ENCODE measurements at places on chromosomes 5 and 9.

GRCh38 chr9:104608336-104608735, 2.9 kb upstream of the OR13C2 start:
- no peak for DNase-seq

DNA sequence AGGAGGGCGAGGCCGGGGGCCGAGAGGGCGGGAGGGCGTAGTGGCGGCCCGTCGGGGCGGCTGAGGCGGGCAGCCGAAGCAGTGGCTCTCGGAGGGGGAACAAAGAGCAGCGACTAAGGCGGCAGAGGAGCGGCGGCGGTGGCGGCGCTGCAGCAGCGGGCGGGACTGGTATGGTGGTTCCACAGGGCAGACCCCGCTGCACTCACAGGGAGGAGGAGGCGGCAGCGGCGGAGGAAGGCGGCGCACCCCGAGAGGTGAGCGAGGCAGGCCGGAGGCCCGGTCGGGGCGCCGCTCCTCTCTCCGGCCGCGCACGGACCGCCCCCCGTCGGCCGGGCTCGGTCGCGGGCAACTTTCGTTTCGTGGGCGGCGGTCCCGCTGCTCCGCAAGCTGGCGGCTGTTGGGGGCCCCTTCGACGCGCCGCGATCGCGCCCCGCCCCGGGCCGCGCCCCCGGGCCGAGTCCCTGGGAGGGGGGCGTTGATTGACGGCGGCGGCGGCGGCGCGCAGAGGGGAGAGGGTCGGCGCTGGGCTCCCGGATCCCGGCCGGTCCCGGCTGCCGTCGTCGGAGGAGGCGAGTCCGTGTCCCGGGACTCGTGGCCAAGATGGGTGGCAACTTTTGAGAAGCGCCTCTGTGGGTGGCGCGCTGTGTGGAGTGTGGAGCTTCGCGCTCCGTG, 467 bp downstream of the CNOT6 start:
- no peak for DNase-seq

- no peak for DNase-seq
Observed at GRCh38 chr9:111940697-111941096, 44.1 kb downstream of the UGCG start.

- no peak for DNase-seq
Observed at GRCh38 chr5:10653043-10653442, 89.2 kb downstream of the ANKRD33B start.

DNA sequence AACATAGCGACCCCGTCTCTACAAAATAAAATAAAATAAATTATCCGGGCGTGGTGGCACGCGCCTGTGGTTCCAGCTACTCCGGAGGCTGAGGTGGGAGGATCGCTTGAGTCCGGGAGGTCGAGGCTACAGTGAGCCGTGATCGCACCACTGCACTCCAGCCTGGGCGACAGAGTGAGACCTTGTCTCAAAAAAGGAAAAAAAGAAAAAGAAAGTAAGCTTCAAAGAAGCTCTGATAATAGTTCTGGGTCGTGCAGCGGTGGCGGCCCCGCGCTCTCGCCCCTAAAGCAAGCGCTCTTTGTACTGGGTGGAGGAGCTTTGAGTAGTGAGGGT, 6.8 kb downstream of the TLX3 start:
- no peak for DNase-seq

DNA sequence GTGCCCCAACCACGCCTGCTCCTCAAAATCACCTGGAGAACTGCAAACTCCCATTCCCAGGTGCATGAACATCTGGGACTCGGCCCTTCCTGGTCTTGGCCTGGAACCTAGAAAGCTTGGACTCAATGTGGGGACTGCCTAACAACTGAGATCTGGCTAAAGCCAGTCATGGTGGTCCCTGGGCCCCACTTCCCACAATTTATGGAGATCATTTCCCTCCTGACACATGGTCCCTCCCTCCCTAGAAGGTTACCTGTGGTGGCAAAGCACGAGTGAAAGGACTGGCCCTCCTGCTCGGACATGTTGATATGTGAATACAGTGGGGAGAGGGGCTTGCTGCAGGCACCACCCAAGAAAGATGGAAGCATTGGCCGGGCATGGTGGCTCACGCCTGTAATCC, 18.8 kb downstream of the BICD2 start:
- no peak for DNase-seq

GRCh38 chr5:33059081-33059480, 348.0 kb downstream of the NPR3 start:
- DNase-seq: no peak

GRCh38 chr5:117183326-117183725, 608.7 kb upstream of the SEMA6A start:
- no peak for DNase-seq

DNA sequence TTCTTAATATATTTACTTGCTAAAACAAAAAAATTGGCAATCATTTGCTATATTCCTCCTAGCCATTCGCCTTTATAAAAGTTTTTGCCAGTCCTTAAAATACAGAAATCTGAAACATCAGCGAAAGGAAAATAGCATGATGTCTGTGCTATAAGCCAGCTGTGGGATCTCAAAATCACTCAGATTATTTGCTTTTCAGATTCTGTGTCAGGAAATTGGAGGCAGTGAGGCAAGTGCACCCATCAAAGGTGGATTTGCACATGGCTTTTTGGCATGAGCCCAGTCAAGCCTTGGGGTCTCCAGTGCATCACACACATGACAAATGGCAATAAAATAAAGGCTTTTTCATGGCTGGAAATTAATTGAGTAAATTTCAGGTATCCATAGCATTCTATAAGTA, 196.8 kb upstream of the DAPK1 start:
- DNase-seq: no peak

DNA sequence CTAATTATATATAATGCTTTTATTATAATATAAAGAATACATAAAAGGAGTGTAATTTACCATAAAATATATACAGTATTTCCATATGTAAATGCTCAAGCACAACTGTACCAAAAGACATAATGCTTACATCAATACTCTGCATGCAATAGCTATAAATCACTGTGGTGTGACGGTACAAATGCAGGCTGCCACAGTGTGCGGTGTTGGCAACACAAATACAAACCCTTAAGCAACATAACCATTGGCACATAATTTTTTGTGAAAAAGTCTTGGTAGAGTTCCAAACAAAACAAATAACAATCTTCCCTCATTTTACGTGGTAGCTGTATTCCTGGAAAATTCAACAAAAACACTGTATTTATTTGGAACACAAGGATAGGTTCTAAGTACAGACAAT, 1.9 kb upstream of the SHISAL2B start:
- DNase-seq: no peak

GRCh38 chr5:149228618-149229297, 42.9 kb upstream of the AFAP1L1 start:
- DNase-seq: no peak

DNA sequence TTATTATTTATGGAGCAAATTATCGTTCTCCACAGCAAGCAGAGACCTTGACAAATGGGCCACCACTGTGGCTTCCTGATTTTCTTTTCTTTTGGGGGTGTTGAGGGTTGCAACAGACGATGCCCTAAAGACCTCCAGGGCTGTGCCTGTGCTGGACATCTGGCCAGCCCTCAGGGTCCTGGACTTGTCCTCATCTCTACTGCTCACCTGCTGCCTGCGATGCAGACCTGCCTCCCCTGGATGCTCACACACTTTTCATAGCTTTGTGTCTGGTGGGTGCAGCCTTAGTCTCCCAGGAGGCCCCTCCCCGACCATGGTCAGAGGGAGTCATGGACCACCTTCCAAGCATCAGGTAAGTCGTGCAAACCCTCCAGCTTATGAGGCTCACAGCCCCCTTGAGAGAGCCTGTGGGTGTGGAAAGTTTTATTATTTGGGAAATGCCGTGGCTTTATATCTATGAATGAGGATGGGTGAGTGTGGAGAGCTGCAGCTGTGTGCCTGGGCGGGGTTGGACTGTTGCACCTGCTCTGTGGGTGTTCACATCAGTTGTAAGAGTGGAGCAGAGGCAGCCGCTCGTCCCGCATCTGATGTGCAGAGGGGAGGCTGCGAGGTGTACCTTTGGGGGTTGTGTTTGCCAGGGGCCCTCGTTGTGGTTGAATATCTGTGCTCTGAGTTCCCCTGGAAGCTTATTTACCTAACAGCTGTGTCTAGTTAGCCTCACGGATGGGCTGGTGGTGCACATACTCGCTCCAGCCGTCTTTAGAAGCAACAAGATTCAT, 126.3 kb upstream of the IRX4 start:
- no peak for DNase-seq

DNA sequence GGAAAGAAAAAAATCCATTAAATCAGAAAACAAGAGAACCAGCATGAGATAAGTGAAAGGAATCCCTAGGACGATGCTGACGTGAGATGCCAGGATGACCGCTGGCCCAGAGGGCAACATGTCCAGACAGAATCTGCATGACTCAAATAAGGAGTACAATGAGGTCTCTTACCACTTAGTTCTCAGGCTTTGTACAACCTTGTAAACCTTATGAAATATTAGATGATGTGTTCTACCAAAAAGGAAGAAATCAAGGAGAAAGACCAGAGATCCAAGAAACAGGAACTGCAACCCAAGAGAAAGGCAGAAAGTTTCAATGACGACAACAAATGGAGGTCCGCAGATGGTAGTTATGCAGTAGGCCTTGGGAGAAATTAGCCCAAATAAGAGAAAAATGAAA, 2.8 kb upstream of the GPR150 start:
- no peak for DNase-seq

- DNase-seq: no peak
Observed at GRCh38 chr5:19546521-19546920, 441.5 kb downstream of the CDH18 start.

DNA sequence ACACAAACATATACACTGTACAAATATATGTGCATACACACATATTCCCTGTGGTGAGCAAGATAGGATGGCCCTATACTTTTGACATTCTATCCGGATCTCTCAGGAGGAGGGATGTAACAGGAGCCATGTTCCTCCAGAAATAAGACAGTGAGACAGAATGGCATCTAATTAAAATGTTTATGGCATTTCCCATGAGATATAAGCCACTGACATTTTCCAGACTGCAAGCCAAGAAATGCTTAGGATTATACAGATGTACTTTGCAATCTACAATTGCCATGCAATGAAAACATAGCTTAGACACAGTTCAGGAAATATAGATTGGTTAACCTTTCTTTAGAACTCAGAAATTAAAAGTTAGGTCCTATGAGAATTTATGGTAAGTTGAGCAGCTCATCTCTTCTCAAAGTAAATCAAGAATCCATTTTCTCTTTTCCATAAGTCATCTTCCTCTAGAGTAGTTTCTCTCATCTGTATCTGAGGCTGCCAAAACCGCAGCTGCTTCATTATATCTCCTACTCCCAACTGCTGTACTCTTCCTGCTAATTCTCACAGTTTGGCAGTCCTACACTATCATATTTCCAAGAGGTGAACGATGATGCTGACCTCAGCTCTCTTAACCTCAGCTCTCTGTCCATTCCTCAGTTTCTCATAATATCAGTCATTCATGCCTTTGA, 1719.1 kb downstream of the MAT2B start:
- no peak for DNase-seq

GRCh38 chr9:126647585-126648411, 34.1 kb downstream of the LMX1B start:
- DNase-seq: no peak

DNA sequence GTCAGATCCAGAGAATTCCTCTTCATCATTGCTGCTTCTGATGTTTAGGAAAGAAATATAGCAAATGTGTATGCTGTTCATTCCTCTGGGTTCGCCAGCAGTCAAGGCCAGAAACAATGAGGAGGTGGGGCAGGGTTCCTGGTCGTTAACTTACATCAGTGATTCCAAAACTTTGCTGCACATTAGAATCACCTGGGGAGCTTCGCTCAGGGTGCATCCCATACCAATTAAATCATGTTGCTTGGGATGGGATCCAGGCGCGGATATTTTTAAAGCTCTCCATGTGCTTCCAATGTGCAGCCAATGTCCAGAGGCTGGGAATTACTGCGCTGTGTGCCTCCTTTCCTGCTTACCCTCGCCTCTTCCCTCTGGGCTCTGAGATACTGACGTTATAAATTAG, 227.9 kb upstream of the KLF9 start:
- DNase-seq: no peak

- no peak for DNase-seq
Observed at GRCh38 chr5:75654693-75655295, 43.5 kb downstream of the ANKDD1B start.

- no peak for DNase-seq
Observed at GRCh38 chr5:166962461-166962860, 1329.0 kb upstream of the WWC1 start.

- DNase-seq: no peak
Observed at GRCh38 chr9:68996462-68996861, 17.5 kb downstream of the PRKACG start.

All from stimulated activated CD4-positive, alpha-beta T cell treated with anti-CD3 and anti-CD28 coated beads, TNF-alpha, amount 100 ng/mL, for 4 hours (primary cell).